Activated naive CD4-positive, alpha-beta T cell treated with anti-CD3 and anti-CD28 coated beads, Interleukin-2, amount 10 ng/mL, durations not matched to agents 7 days and 5 days (primary cell): ENCODE measurements at places on chromosomes 5 and 9.
A peak's percentile ranks its signal among the peaks of the same experiment; 100 is the strongest.

GRCh38 chr5:1356873-1357787, 12.2 kb upstream of the CLPTM1L start:
- peaks cover 40% of the 10 kb centered on the region for H3K27me3 ChIP-seq
- no peaks in the 10 kb centered on the region for H3K36me3 ChIP-seq
- DNase-seq, result no peak
- no peak overlapping the region for H3K27ac ChIP-seq

- H3K4me1 ChIP-seq, result no peaks in the 10 kb centered on the region
- no peak overlapping the region for H3K27ac ChIP-seq
- H3K4me3 ChIP-seq, result no peak overlapping the region
- no peak for DNase-seq
- no peaks in the 10 kb centered on the region for H3K36me3 ChIP-seq
- H3K27me3 ChIP-seq, result no peaks in the 10 kb centered on the region
These were observed 48.6 kb downstream of the NR2F1-AS1 start for GRCh38 chr5:93532370-93532769.

- no peaks in the 10 kb centered on the region for H3K36me3 ChIP-seq
- no peak overlapping the region for H3K4me3 ChIP-seq
- H3K27me3 ChIP-seq, result peaks cover 60% of the 10 kb centered on the region
- no peak overlapping the region for H3K27ac ChIP-seq
- no peak for DNase-seq
These were observed 72.7 kb downstream of the MAP1B start for GRCh38 chr5:72179816-72180440.

DNA sequence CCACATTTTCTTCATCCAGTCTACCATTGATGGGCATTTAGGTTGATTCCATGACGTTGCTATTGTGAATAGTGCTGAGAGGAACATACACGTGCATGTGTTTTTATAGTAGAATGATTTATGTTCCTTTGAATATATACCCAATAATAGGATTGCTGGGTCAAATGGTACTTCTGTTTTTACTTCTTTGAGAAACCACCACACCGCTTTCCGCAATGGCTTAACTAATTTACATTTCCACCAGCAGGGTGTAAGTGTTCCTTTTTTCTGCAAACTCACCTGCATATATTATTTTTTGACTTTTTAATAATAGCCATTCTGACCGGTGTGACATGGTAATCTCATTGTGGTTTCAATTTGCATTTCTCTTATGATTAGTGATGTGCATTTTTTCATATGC, 82.2 kb upstream of the RFX3 start:
- peaks cover 3% of the 10 kb centered on the region for H3K36me3 ChIP-seq
- DNase-seq, result no peak
- H3K4me1 ChIP-seq, result no peaks in the 10 kb centered on the region
- H3K4me3 ChIP-seq, result no peak overlapping the region
- H3K27ac ChIP-seq, result no peak overlapping the region

- H3K4me3 ChIP-seq, result no peak overlapping the region
- H3K27ac ChIP-seq, result no peak overlapping the region
- H3K4me1 ChIP-seq, result no peaks in the 10 kb centered on the region
- no peaks in the 10 kb centered on the region for H3K36me3 ChIP-seq
These were observed 65.5 kb upstream of the LIFR start for GRCh38 chr5:38621840-38622437.

- peaks cover 39% of the 10 kb centered on the region for H3K27me3 ChIP-seq
- H3K4me3 ChIP-seq, result no peak overlapping the region
- no peaks in the 10 kb centered on the region for H3K4me1 ChIP-seq
- no peak overlapping the region for H3K27ac ChIP-seq
These were observed 129.2 kb downstream of the HSD17B3 start for GRCh38 chr9:96172797-96173196.

DNA sequence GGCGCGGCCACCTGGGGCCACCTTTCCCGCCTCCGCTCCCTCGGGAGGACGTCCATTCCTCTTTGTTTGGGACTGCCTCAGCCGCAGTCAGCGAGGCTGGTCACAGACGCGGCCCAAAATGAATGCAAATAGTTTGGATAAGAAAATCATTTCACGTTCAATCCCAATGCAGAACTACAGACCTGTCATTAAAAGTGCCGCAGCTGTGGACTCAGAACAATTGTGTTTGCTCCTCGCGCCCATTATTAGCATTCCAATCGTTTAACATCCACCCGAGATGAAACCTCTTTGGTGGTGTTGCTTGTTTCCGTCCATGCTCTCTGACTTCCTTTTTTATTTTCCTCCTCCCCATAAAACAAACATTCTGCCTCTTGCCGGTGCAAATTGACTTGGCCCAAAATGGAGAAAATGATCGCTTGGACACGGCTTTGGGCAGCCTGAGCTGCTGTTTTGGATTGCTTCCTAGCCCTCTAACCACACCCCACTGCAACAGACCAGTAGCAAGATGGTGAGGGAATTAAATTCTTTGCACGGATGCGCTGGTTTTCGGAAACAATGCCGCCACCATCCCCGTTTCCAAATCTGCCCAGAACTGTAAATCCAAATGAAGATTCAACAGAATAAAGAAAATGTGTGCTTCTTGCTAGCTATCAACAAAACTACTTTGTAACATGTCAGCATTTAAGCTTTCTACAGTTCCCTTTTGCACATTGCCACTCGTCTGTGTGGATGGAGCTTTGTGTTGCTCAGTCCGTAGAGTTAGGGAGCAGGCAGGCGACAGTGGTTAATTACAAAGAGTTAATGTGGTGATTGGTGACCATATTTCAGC, 784 bp downstream of the NLN start:
- DNase-seq, result no peak
- peaks cover 9% of the 10 kb centered on the region for H3K36me3 ChIP-seq
- H3K4me1 ChIP-seq, result peaks cover 41% of the 10 kb centered on the region

GRCh38 chr5:66788556-66788955, 192.4 kb downstream of the MAST4 start:
- DNase-seq, result no peak
- no peak overlapping the region for H3K27ac ChIP-seq
- H3K36me3 ChIP-seq, result no peaks in the 10 kb centered on the region
- H3K27me3 ChIP-seq, result no peaks in the 10 kb centered on the region

DNA sequence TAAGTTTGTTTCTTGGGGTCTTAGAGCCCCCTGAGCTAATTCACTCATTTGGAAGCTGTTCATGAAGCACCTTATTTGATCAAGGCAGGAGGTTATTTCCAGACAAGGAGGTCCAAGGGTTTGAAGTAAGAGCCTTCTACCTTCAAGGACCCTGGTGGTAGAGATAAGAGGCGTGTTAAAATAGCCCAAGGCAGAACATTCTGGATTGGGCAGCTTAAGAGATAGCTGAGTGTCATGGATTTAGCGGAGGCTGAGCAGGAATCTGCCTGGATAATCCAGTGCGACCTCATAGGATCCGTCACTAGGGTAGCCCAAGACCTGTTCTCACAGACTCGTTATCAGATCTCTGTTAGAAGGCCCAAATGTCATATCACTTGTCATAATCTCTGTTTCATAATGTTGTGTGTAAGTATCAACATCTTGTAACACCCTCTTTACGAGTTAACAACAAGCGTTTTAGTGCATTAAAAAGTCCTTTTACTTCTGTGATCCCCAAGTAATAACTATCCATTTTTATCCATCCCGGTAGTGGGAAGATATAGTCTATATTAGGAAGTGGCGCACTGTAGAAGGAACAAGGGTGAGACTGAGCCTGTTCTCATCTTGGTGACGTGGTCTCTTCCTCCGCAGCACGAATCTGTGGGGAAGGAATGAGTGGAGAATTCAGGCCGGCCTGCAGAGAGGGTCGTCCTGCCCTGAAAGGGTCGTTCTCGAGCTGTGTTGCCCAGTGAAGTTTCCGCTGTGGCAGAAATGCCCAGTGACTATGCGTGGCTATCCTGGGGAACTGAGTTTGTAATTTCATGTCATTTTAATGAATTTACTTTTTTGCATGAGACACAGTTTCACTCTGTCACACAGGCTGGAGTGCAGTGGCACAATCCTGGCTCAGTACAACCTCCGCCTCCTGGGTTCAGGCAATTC, 28.8 kb downstream of the SLC25A25 start:
- no peak overlapping the region for H3K4me3 ChIP-seq
- no peaks in the 10 kb centered on the region for H3K27me3 ChIP-seq
- H3K4me1 ChIP-seq, result peaks cover 73% of the 10 kb centered on the region
- H3K27ac ChIP-seq, result peak overlapping the region; percentile 47
- DNase-seq, result no peak
- H3K36me3 ChIP-seq, result peaks cover 26% of the 10 kb centered on the region

- no peaks in the 10 kb centered on the region for H3K4me1 ChIP-seq
- no peak overlapping the region for H3K27ac ChIP-seq
- no peak overlapping the region for H3K4me3 ChIP-seq
- H3K27me3 ChIP-seq, result peaks cover 3% of the 10 kb centered on the region
- H3K36me3 ChIP-seq, result no peaks in the 10 kb centered on the region
These were observed 92.9 kb downstream of the DRD1 start for GRCh38 chr5:175351126-175351525.

GRCh38 chr5:98936948-98937715, 8.3 kb upstream of the CHD1 start:
- peaks cover 13% of the 10 kb centered on the region for H3K36me3 ChIP-seq
- H3K4me1 ChIP-seq, result peaks cover 24% of the 10 kb centered on the region
- H3K4me3 ChIP-seq, result no peak overlapping the region
- H3K27ac ChIP-seq, result no peak overlapping the region

DNA sequence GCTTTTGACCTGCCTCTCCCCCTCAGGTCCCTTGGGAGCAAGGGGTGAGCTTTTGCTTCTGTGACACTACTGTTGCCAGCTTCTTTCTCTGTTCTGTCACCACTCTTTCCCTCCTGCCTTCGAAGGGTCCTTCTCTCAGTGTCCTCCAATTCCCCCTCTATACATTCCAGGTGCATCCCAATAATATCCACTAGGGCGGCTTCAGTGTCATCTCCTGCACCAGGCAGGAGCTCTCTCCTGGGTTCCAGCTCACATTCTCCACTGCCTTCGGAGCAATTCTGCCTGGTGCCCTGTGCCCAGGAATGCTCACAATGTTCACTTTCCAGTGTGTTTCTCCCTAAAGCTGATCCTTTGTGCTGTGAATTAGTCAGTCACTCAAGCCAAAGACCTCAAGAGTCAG, 83.9 kb upstream of the CXCL14 start:
- H3K27ac ChIP-seq, result no peak overlapping the region
- no peak for DNase-seq
- H3K36me3 ChIP-seq, result no peaks in the 10 kb centered on the region
- H3K4me1 ChIP-seq, result no peaks in the 10 kb centered on the region
- H3K27me3 ChIP-seq, result peaks cover 13% of the 10 kb centered on the region

DNA sequence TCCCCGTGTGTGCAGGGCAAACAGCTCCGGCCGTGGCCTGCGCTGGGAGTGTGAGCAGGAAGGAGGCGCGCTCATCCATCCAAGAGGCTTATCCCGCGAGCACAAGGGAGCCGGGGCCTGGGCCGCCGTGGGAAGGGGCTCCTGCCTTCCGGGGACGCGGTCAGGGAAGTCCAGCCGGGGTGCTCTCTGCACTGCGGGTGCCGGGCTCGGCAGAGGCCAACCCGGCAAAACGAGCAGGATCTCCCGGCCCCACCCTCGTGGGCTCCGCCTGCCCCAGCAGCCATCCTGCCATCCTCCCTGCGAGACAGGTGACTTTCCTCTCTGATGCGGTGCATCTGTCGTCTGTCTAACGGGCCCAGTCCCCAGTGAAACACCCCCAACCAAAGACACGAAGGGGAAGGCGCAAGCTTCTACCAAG, 244.2 kb downstream of the AUH start:
- peaks cover 32% of the 10 kb centered on the region for H3K36me3 ChIP-seq
- peaks cover 28% of the 10 kb centered on the region for H3K4me1 ChIP-seq
- H3K27me3 ChIP-seq, result peaks cover 53% of the 10 kb centered on the region
